ENCODE measurements at places on chromosomes 3 and 15.

DNA sequence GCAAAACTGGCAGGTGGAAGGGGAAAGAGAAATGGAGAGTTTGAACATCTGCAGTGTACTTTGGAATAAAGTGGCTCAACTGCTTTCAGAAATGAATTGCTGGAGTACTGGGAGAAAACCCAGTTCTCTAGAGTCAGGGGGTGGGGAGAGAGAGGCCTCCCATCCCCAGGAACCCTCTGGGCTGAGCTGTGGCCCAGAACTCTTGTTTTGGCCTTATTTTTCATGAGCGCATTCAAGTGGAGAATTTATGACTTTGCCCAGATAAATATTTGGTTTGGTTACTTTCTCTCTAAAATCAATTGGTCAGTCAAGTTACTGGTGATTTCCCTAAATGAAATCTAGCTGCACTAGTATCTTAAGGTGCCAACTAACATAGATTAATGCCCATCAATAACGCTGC, 28.7 kb upstream of the HACD2 start:
- DNase-seq = no peak

DNA sequence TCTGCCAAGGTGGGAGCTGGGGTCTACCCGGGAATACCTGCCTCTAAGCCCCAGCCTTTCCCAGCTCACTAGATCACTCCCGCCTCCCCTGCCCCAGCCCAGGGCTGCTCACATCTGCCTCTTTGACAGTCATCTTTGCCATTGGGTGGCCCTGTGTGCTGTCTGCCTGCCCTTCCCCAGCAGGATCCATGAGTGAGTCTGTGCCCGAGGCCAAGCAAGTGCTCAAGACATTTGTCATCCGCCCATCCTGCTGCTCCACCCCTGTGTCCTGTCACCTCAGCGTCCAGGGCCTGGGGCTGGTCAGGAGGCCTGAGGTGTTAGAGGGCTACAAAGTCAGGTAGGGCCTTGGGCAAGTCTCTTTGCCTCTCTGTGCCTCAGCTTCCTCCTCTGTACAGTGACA, 89.4 kb downstream of the LSM3 start:
- no peak for DNase-seq

- DNase-seq = no peak
These were observed 203.9 kb downstream of the VGLL3 start for GRCh38 chr3:86787091-86787490.

DNA sequence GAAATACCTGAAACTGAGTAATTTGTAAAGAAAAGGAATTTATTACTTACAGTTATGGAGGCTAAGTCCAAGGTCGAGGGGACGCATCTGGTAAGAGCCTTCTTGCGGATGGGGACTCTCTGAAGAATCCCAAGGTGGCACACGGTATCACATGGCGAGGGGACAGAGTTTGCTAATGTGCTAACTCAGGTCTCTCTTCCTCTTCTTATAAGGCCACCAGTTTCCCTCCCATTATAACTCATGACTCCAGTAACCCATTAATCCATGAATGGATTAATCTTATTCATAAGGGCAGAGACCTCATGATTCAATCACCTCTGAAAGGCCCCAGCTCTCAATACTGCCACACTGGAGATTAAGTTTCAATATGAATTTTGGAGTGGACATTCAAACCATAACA, 15.7 kb downstream of the ZBED2 start:
- DNase-seq = no peak

GRCh38 chr3:152388631-152389030, 119.9 kb downstream of the MBNL1 start:
- DNase-seq = no peak

DNA sequence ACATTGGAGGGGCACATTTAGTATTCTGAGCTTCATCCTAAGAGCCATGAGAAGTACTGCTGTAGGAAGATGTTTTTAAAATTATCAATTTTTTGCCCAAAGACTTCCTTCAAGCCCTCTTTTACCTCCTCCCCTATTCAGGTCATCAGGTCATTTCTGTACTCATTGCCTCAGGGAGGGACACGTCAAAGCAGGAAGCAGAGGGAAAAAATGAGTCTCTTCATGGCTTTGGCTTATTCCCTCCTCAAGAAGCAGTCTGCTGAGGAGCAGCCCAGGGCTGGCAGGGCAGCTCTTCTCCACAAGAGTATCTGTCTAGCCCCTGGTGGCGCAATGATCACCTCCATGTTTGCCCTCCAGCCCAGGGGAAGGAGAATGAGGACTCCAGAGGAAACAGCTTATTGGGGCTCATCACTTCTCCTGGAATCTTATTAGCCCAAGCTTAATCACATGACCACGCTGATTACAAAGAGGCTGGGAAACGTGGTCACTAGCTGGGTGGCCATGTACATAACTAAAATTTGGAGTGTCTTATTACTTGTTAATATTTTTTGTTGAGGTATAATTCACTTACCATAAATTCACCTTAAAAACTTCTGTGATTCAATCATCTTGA, 44.2 kb upstream of the GATA2 start:
- DNase-seq = no peak

DNA sequence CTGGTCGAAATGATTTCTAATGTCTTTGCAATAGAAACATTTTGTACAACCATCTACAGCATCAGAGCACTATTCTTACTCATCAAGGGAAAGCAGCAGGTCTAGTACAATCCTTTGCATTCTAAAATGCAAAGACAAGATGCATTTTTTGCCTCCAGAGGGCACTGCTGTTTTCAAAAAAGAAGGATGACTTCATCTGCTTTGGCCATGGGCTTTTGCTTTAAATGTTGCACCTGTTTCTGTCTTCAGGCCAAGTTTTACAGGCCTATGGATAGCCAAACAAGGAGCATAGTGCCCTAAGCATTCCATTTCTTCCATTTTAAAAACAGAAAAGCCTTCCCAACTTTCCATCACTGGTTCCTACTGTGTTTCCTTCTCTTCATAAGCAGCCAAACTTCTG, 3.4 kb downstream of the PARP9 start:
- DNase-seq = peak; percentile 54

GRCh38 chr15:82846621-82847020, 37.2 kb downstream of the WHAMM start:
- no peak for DNase-seq

- DNase-seq = no peak
These were observed 17.4 kb downstream of the MFSD1 start for GRCh38 chr3:158819282-158819681.

GRCh38 chr15:60963557-60963956, 265.5 kb downstream of the RORA start:
- no peak for DNase-seq

All from activated CD8-positive, alpha-beta memory T cell treated with anti-CD3 and anti-CD28 coated beads, Interleukin-2, amount 50 U/mL, for 4 hours (primary cell).